ENCODE measurements at places on chromosomes 2 and 18.

- DNase-seq, result no peak
These were observed 1253.5 kb upstream of the CDH2 start for GRCh38 chr18:29430416-29430815.

GRCh38 chr2:202885190-202885589, 13.6 kb upstream of the ICA1L start:
- DNase-seq, result no peak

GRCh38 chr18:36187826-36188721, 777 bp downstream of the MOCOS start:
- DNase-seq, result peak; percentile 35

DNA sequence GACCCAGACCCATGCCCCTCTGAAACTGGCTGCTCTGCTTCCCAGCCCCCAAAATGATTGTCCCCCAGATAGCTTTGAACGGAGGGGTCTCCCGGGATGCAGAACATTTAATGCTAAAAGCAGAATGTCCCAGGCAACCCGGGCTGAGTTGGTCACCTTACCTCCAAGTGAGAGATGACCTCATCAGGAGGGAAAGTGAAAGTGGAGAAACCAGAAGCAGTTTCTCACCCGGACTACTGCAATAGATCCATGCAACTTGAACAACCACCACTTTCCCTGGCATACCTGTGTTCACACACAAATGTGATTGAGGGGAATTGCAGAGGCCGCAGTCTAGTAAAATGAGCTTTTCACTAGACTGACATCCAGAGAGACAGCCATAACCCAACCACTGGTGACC, 75.3 kb upstream of the NPAS2 start:
- DNase-seq, result no peak

DNA sequence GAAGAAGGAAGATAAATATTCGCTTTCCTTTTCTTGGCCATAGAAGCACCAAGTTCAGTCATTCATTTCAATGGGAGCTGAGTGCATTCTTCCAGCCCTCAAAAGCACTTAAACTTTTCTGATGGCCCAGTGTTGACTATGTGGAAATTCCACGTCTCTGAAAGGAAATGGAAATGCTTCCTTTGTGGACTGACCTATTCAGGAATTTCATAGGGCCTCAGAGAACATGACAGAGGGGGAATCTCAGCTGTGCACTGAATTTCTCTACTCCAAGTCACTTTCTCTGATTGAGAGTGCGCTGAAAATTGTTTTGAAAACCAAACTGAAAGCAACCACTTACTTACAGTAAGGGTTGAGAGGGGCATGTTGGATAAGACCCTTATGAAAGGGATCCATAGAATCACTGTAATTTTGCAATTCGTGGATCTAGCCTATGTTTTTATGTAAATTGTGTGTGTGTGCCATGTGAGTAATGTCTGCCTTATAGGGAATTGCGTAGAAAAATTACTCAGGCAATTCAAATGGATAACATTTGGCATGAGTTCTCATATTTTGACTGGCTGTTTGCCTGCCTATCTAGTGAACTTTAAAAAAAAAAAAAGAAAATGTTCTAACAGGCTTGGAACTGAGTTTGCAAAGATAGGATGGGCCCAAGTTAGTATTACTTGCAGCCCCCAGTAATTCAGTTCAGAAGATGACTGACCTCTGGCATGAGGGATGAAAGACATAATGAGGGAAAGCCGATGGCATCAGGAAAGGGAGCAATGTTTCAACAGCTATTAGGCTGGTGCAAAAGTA, 437.0 kb downstream of the PTPRM start:
- DNase-seq, result no peak

DNA sequence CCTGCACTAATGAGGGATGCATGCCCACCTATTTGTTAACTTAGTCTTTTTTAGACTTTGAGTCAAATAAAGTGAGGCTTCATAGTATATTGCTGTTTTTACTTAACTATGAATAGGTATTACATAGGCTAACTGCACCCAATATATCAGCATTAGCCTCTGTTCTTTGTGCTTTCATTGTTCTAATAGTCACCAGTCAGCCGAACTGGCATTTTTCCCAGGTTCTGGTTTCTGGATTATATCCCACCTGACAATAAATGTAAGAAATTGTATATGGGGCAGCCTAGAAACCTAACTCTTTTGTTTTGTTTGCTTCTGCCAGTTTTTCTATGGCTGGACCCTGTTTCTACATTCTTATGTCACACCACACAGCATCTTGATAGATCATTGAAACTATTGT, 1672.4 kb upstream of the LRRTM1 start:
- no peak for DNase-seq

DNA sequence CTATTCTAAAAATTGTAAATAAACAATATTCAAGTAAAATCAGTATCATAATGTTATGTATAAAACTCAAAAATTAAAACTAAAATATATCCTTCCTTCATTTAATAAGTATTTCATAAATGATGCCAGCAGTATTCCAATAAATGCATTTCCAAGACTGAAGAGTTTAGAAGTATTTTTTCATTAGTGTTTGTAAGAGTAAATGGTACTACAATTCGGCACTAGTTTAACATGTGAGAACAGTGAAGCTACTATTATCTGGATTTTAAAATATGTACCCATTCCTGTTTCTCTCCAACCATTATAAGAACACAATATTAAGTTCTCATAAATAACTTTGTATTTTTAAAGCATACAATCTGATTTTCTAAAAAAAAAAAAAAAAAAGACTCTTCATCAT, 3.3 kb downstream of the BAZ2B start:
- no peak for DNase-seq

GRCh38 chr2:213678437-213679218, 394.4 kb downstream of the SPAG16 start:
- no peak for DNase-seq

DNA sequence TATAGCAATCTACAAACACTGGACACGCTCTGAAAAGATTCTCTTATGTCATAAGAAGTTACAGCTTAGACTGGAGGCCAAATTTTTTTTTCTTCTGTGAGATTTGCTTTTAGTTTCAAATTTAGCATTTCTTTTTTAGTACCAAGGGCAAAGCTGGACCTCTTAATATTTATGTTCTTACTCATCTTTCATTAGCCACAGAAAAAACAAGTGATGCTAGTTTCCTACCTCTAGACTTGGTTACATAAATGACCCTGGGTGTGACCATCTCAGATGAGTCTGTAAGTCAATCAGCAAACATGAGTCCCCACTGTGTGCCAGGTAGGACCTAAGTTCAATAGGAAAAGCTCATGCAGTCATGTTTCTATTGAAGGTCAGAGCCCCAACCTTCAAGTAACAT, 94.4 kb downstream of the MEP1B start:
- DNase-seq, result no peak

DNA sequence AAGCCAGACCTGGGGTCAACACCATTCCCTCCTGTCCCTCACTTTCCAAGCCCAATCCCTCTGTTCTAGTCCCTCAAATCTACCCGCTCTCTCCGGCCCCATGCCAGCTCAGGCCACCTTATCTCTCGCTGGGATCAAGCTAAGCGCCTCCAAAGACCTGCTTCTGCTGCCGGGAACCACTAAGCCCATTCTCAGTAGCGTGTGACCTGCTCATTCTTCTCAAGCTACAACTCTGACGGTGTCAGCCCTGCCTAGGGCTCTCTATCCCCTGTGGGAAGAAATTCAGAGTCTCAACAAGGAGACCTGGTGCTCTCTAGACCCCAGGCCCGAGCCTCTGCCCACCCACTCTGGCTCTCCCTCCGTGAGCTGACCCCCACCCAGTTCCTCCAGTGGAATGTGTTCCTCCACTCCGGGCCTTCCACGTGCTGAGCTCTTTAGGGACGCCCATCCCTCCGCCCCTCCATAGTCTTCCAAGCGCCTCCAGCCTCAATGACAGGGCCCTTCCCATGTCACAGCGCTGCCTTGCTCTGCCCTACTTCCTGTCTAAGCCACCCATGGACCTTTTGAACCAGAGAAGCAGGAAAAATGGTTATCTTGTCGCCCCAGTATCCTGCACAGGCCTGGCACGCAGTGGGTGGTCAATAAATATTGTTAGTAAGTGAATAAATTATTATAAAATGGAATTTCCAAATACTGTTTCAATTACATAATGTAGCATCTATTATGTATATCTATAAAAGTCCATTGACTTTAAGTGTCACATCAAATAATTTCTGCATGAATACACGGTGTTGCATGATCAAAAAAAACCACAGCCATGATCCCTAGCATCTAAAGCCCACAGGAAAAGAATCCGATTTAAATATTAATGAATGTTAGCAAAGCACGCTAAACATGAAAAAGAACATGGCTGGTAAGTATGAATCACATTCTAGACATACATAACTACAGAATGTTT, 127.6 kb downstream of the ZNF516 start:
- DNase-seq, result no peak

DNA sequence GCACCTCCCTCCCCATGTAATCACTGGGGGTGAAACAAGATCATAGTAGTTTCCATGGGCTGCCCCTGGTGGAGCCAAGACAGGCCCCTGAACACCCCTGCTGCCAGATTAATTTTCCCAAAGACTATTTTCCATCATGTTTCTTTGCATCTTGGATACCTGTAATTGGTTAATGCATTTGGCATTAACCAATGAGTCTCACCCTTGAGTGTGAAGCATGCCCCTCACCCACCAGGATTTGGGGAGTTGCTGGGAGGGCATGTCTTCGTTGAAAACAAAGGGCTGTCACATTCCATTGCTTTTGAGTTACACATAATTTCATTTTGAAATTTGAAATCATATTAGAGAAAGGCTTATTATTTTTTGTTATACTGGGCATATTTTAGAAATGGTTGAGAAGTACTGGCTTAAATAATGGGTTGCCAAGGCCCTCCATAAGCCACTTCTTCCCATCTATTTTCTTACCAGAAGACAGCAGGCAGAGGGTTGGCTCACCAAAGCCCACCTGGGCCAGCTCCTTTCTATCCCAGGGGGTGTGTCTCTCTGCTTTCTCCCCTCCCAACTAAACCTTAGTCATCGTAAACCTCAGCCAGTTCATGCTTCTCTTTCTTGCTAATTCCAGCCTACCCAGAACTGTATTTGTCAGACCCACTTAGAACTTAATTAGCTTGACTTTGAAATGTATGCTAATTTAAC, 51.8 kb downstream of the ATIC start:
- no peak for DNase-seq

DNA sequence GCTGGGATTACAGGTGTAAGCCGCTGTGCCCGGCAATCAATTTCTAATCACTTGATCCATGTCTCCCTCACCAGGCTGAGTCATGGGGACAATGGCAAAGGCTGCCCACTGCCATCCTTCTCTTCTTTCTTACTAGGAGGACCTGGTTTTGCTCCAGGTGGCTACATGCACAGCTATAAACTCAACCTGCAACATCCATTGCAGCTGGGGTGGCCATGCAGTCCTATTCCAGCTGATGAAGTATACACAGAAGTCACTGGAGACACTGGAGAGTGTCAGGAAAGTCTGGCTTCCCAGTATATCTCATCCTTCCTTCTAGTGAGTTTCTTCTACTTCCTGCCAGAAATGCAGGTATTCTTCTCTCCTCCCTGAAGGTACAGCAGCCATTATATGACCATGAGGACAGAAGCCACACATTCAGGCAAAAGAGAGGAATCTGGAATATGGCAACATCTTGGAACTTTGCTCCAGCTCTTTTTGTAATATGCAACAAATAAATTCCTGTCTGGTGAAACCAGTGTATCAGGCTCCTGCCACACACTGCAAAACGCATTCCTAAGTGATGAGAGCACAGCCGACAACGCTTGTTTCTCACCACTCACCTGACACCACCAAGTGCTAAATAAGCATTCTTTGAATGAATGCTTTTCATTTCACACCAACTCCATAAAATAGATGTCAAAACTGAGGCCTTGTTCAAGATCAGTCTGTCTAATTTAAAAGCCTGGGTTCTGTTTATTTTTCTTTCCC, 32.3 kb downstream of the SCTR start:
- no peak for DNase-seq

- DNase-seq, result no peak
These were observed 131.3 kb downstream of the TPO start for GRCh38 chr2:1544478-1545069.

- no peak for DNase-seq
These were observed 168.8 kb downstream of the CDCA7 start for GRCh38 chr2:173523497-173523896.

DNA sequence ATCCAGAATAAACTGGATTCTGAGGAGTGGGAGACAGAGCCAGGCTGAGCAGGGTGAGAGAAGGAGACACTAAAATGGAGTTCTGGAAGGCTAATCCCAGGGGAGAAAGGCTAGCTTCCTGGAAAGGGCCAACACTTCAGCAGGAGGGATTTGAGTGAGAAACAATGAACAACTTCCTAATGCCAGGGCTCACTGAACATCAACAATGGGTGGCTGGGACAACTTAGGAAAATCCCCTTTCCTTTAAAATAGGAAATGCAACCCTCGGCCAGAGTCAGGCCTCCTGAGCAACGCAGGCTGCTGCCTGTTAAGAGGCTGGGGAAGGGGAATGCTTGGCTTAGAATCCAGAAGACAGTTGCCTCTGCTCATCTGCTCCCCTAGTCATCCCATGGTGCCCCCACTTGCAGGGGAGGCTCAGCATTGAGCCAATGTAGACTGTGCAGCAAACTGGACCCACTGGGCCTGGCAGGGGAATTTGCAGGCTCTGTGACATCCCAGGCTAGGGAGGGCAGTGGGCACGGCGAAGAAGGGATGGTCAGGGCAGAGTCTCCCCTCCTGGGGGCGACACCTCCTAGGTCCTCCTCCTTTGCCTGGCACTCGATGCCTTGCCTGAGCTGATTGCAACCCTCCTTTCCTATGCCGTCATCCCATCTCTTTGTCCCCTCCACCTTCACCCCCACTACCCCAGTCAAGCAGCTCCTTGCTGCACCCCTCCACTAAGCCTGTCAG, 182.5 kb downstream of the TNS1 start:
- no peak for DNase-seq

DNA sequence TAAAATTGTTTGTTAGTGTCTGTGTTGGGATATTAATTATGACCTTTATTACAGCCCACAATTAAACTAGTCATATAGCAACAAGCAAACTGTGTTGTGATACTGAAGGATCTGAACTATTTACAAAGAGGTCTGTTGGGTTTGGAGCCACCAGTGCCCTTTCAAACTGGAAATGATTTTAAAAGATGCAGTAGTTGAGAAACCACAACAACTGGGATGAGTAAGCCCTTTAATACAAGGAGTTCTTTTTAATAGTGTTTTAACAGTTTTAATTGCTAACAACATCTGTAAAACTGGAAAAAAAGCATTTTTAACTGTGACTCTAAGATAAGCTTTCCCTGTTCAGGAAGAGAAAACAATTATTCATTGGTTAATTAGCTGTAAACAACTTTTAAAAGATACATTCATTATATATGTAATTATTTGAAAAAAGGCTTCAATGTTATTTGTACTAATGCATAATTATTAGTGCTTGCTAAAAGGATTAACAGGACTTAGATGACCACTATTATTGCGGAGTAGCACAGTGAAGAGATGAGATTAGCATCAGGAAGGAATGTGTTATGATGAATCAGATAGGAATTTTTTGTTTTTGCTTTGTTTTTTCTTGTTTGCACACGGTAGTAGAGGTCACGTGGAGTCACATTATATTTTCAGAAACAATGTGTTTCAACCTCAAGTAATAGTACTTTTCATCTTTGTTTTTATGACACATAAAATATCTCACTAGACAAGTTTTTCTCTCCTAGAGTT, 392.7 kb upstream of the FANCL start:
- no peak for DNase-seq

GRCh38 chr2:226478109-226478809, 321.4 kb downstream of the IRS1 start:
- no peak for DNase-seq

GRCh38 chr2:205169464-205169863, 512.8 kb upstream of the NRP2 start:
- DNase-seq, result no peak

- DNase-seq, result peak; percentile 45
These were observed 787 bp upstream of the TBR1 start for GRCh38 chr2:161415034-161415986.

GRCh38 chr2:69847068-69847828, 17.8 kb downstream of the GMCL1 start:
- DNase-seq, result no peak
